Naive B cell (primary cell): ENCODE measurements at places on chromosomes 6 and 20. TPM values are rescaled to one million over a fixed set of nuclear protein-coding genes. Genes with fewer than 3 reads are reported as not detected.

GRCh38 chr20:5734602-5735001 lies 15.6 kb upstream of the SHLD1 start:
- no peak overlapping the region for H3K27ac ChIP-seq
- no peak overlapping the region for H3K4me3 ChIP-seq
- peaks cover 73% of the 10 kb centered on the region for H3K27me3 ChIP-seq
- H3K36me3 ChIP-seq = peaks cover 4% of the 10 kb centered on the region

DNA sequence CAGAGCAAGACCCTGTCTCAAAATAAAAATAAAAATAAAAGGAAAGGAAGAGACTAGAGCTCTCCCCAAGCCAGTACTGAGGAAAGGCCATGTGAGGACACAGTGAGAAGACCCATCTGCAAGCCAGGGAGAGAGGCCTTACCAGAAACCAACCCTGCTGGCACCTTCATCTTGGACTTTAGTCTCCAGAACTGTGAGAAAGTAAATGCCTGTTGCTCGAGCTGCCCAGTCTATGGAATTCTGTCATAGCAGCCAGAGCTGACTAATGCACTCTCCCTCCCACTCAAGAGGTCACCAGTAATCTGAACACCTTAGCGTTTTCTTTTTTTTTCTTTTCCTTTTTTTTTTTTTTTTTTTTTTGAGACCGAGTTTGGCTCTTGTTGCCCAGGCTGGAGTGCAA lies 7.3 kb upstream of the PRPH2 start:
- H3K27ac ChIP-seq = no peak overlapping the region
- no peak overlapping the region for H3K4me3 ChIP-seq
- DNase-seq = no peak
- peaks cover 11% of the 10 kb centered on the region for H3K4me1 ChIP-seq

DNA sequence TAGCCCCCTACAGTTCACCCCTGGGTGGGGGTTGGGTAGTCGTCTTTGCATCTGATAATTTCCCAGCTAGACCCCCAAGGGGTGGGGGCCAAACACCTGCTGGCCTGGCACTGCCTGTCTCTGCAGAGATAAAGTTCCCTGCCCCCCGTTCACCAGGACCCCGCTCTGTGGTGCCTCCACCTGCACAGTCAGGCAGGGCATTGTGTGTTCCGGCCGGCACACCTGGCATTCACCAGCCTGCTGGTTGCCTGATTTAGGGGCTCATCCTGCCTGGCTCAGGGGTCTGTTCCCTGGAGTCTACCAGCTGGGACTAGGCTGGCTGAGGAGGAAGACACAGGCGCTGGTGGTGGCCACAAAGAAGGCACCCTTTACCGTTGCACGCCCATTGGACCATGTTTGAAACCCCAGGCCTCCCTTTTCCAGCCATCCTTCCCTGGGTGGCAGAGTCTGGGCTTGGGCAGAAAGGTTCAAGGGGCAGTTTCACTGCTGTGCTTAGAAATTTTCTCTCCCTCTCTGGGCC lies 30.8 kb upstream of the SCRT2 start:
- H3K27me3 ChIP-seq = peaks cover 40% of the 10 kb centered on the region
- H3K36me3 ChIP-seq = peaks cover 9% of the 10 kb centered on the region
- no peak for DNase-seq
- H3K4me3 ChIP-seq = no peak overlapping the region
- no peaks in the 10 kb centered on the region for H3K4me1 ChIP-seq

DNA sequence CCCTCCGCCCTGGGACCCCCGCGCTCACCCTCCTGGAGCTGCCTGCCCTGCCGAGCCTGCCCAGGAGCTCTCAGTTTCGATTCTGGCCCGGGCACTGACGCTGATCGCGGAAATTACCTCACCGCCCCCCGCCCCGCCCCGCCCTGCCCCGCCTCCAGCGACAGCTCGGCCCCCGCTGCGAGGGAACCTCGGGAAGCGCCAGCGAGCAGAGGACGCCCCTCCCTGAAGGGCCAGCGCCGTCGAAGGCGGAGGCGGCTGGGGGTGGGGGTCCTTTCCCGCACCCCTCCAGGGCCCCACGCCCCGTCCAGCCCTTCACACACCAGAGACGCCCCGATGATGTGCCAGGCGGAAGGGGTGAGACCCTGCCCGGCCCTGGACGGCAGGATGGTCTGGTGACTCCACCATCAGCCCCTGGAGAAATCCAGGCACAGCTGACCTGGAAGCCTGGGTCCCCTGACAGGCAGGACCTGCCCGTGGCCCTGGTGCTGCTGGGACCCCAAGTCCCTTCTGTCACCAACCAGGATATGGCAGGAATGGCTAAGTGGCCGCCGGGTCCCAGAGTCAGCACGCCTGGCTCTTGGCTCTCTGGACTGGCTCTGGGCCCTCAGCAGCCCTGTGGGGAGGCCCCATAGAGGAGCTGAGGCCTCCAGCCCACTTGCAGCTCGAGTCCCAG lies at the start of gene HELZ2:
HELZ2 (minus strand) TSS at position 84 of the 673 bp plus-strand sequence. CDS start 1,854 bp downstream, outside the sequence.
- H3K27ac ChIP-seq = peak within 1 kb of the TSS; percentile 88
- no peaks in the 10 kb centered on the region for H3K36me3 ChIP-seq
- peak within 1 kb of the TSS; percentile 89 for H3K4me3 ChIP-seq
- H3K4me1 ChIP-seq = peaks cover 10% of the 10 kb centered on the region
- DNase-seq = peak; percentile 63

DNA sequence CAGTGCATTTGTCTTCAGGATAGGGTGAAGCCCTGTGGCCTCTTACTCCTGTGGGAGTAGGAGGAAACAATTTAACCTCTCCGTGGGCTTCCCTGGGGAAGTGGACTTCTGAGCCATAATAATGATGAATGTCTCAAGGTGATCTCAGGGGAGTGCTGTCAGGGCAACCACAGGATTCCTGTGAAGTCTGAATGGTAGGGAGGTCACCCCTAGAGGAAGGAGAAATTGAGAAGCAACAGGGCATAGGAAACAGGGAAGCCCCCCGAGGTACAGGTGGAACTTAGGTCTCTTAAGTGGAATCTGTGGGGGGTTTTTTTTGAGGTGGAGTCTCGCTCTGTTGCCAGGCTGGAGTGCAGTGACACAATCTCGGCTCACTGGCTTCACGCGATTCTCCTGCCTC lies 26.9 kb downstream of the STK35 start:
- no peak for DNase-seq
- peaks cover 74% of the 10 kb centered on the region for H3K4me1 ChIP-seq
- H3K27me3 ChIP-seq = no peaks in the 10 kb centered on the region
- H3K27ac ChIP-seq = no peak overlapping the region
- peaks cover 5% of the 10 kb centered on the region for H3K36me3 ChIP-seq

DNA sequence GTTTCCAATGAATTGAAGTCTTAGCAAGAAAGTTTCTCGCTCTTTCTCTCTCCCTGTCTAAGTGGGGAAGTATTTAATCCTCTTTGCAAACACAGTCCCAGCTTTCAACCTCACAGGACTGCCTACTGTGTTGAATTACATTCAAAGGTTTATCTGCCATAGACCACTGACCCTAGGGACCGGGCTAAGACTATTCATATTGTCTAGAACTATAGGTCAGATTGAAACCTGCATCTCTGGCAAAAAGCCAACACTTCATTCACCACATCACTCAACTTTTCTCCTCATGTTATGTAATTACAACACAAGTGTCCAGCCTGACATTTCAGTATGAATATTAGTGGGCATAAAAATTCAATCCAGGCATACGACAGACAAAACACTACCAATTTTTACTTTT lies 314.7 kb upstream of the RSPO3 start:
- no peak overlapping the region for H3K27ac ChIP-seq
- H3K27me3 ChIP-seq = no peaks in the 10 kb centered on the region
- H3K36me3 ChIP-seq = no peaks in the 10 kb centered on the region
- H3K4me1 ChIP-seq = no peaks in the 10 kb centered on the region
- H3K4me3 ChIP-seq = no peak overlapping the region

DNA sequence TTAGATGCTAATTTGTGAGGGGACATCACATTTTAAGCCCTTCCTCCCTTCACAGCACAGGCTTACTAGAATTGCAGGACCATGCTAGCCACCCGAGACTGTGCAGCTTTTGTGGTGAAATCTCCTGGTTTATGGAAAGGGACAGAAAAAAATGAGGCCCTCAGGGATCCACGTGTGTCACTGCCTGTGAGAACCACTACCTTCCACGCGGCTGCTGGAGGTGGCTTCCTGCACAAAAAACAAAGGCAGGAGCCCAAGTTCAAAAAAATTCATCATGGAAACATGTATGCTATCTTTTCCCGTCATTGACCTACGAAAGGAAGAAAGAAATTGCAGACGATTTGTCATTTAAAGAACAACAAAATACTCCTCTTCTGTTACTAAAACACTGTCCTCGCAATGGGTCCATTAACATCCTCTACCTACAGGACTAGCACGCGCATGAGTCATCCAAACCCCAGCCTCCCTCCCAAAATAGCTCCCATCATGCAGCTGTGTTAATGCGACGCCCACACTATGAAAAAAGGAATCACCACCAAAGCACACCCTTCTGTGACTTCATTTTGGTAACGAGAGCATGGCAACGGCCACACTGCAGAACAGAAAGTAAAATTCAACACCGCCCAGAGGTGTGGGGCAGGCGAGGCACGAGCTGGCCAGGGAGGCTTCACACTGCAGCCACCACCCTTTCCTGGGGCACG lies 45.7 kb downstream of the RAMACL start:
- H3K27ac ChIP-seq = peak overlapping the region; percentile 85
- no peaks in the 10 kb centered on the region for H3K36me3 ChIP-seq
- H3K27me3 ChIP-seq = no peaks in the 10 kb centered on the region
- DNase-seq = peak; percentile 23
- H3K4me1 ChIP-seq = peaks cover 22% of the 10 kb centered on the region

GRCh38 chr6:78157606-78158005 lies 504.8 kb downstream of the MEI4 start:
- no peaks in the 10 kb centered on the region for H3K36me3 ChIP-seq
- no peaks in the 10 kb centered on the region for H3K27me3 ChIP-seq
- no peak for DNase-seq

DNA sequence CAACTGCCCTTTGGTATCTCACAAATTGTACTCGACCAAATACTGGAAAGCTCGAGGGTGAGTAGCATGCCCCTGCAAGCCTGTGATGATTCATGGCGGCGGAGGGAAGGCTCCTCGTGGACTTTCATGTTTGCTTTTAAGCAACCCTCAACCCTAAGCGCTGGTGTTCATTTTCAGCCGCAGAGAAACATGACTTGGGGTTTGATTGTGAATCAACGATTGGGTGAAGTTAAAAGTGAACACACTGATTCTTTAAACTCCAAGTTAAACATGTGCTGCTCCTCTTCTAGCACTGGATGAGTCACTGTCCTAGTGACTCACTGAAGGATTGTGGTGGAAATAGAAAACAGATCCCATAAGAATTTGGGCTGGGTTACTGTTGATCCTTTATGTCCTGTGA lies 8.3 kb downstream of the CD109 start:
- no peak overlapping the region for H3K27ac ChIP-seq
- peaks cover 5% of the 10 kb centered on the region for H3K27me3 ChIP-seq
- H3K4me1 ChIP-seq = no peaks in the 10 kb centered on the region
- DNase-seq = no peak
- no peaks in the 10 kb centered on the region for H3K36me3 ChIP-seq
- H3K4me3 ChIP-seq = no peak overlapping the region

Gene LKAAEAR1
- polyA plus RNA-seq = not detected

Gene DBNDD2
- 1.1 TPM for polyA plus RNA-seq

Gene SPATS1
- not detected for polyA plus RNA-seq

Gene SYCP2
- not detected for polyA plus RNA-seq

DNA sequence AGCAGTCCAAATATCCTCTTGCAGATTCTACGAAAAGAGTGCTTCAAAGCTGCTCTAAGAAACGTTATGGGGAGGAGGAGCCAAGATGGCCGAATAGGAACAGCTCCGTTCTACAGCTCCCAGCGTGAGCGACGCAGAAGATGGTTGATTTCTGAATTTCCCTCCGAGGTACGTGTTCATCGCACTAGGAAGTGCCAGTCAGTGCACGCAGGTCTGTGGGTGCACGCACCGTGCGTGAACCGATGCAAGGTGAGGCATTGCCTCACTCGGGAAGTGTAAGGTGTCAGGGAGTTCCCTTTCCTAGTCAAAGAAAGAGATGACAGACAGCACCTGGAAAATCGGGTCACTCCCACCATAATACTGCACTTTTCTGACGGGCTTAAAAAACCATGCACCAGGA lies 272.1 kb upstream of the DEFB115 start:
- no peak for DNase-seq
- H3K4me3 ChIP-seq = no peak overlapping the region
- no peaks in the 10 kb centered on the region for H3K27me3 ChIP-seq
- no peaks in the 10 kb centered on the region for H3K4me1 ChIP-seq
- no peaks in the 10 kb centered on the region for H3K36me3 ChIP-seq

GRCh38 chr6:14306151-14306906 lies 188.8 kb downstream of the CD83 start:
- no peak overlapping the region for H3K27ac ChIP-seq
- no peak for DNase-seq
- no peaks in the 10 kb centered on the region for H3K36me3 ChIP-seq
- no peak overlapping the region for H3K4me3 ChIP-seq
- peaks cover 47% of the 10 kb centered on the region for H3K4me1 ChIP-seq

- H3K4me3 ChIP-seq = no peak overlapping the region
- no peak for DNase-seq
- no peak overlapping the region for H3K27ac ChIP-seq
- H3K27me3 ChIP-seq = peaks cover 42% of the 10 kb centered on the region
- no peaks in the 10 kb centered on the region for H3K36me3 ChIP-seq
Observed at GRCh38 chr6:39941138-39941537, 6.9 kb upstream of the MOCS1 start.

Gene ARMC12
- polyA plus RNA-seq = not detected

- no peaks in the 10 kb centered on the region for H3K27me3 ChIP-seq
- H3K27ac ChIP-seq = no peak overlapping the region
- peaks cover 23% of the 10 kb centered on the region for H3K36me3 ChIP-seq
- no peaks in the 10 kb centered on the region for H3K4me1 ChIP-seq
- no peak overlapping the region for H3K4me3 ChIP-seq
Observed at GRCh38 chr6:20805021-20805420, 270.8 kb downstream of the CDKAL1 start.

Gene SPATA25
- polyA plus RNA-seq = not detected

Gene PRSS35
- not detected for polyA plus RNA-seq

- H3K36me3 ChIP-seq = no peaks in the 10 kb centered on the region
- no peaks in the 10 kb centered on the region for H3K27me3 ChIP-seq
- DNase-seq = no peak
- H3K4me3 ChIP-seq = no peak overlapping the region
Observed at GRCh38 chr6:93575495-93576267, 156.3 kb upstream of the EPHA7 start.

Gene MAP7
- 0.40 TPM for polyA plus RNA-seq

Gene LY6G5B
- 0.87 TPM for polyA plus RNA-seq

GRCh38 chr20:740162-740561 lies 28.1 kb downstream of the SLC52A3 start:
- H3K27me3 ChIP-seq = peaks cover 41% of the 10 kb centered on the region
- peaks cover 3% of the 10 kb centered on the region for H3K4me1 ChIP-seq
- H3K27ac ChIP-seq = no peak overlapping the region
- H3K4me3 ChIP-seq = no peak overlapping the region
- no peak for DNase-seq

Gene KIF25
- polyA plus RNA-seq = not detected

DNA sequence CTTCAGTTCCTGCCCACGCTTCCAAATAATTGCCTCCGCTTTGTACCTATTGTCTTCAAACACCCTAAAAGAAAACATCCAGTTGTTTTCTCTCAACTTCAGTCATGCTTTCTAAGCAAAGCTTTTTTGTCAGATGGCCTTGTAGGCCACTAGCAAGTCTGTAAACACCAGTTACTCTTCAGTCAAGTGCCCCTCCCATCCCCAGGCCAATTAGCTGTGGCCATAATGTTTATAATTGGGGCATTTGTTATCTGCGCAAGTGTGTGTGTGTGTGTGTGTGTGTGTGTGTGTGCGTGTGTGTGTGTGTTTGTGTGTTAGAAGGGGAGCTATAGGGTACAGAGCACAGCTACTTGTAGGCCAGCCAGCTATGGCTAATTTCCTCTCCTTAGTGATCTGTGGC lies 272.4 kb upstream of the MARCKS start:
- no peak overlapping the region for H3K27ac ChIP-seq
- no peaks in the 10 kb centered on the region for H3K27me3 ChIP-seq
- no peaks in the 10 kb centered on the region for H3K36me3 ChIP-seq
- no peak overlapping the region for H3K4me3 ChIP-seq

Gene HLA-DOB
- polyA plus RNA-seq = 901 TPM

GRCh38 chr6:69825904-69826303 lies 29.1 kb upstream of the LMBRD1 start:
- H3K27me3 ChIP-seq = no peaks in the 10 kb centered on the region
- no peak overlapping the region for H3K4me3 ChIP-seq
- H3K27ac ChIP-seq = no peak overlapping the region
